Right cardiac atrium (tissue), 5 donors: ENCODE measurements at places on chromosomes 3 and 15.

DNA sequence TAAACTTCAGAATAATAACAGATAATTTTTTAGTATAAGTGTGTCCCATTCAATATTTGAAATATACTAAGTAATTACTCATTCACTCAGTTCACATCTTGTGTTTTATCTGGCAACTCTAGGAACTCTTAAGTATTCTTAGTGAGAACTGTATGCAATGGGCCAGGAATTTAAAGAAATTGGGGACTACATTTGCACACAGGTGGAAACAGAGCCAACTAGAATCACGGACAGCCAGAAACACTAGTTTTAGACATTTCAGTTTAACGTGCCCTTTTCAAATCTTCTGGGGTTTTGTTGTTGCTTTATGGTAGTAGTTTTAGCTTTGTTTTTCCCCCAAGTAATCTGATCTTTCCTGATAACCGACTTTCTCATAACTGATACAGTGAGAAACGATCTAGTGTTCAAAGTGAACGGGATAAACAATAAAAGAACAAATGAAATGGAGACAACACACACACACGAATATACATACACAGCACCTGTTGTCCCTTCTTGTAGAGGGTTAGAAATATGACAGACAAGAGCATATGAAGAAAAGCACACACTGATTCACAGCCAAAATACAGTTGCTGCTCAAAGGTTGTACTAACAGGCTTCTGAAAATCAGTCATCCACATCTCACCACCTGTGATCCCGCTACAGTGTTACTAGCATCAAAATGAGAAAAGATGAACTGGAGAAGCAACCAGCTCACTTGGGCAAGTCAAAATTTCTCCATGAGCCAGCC, 167.0 kb downstream of the FMN1 start:
- DNase-seq = no peak

DNA sequence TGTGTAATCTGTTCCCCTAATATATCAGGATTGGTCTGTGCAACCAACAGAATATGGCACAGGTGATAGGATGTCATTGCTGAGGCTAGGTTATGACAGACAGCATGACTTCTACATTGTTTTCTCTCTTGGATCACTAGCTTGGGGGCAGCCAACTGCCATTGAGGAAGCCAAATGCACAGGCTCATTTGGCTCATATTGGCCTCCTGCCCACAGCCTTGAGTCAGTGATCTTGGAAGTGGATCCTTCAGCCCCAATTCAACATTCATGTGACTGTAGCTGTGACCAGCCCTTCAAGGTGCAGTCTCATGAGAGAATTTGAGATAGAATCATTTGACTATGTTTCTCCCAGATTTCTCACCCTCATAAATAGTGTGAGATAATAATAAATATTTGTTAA, 675.6 kb downstream of the GRM7 start:
- no peak for DNase-seq

GRCh38 chr15:41661078-41661517, 893 bp downstream of the MGA start:
- no peak for DNase-seq

DNA sequence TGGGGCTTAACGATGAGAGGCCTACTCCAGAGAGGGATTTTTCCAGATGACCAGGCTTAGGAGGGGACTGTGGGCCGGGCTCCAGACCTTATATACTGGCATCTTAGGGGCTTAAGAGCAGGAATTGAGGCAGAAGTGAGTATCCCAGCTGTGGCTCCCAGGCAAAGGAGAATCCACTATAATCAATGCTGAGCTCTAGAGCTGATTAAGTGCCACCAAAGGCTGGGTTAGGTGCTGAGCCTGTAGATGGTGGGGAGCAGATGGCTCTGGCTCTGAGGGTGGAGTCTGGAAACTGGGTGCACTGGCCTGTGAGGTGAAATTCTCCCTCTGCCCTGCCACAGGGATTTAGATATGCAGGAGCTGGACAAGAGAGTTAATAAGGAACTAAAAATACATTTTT, 23.2 kb downstream of the IRAK2 start:
- DNase-seq = no peak

DNA sequence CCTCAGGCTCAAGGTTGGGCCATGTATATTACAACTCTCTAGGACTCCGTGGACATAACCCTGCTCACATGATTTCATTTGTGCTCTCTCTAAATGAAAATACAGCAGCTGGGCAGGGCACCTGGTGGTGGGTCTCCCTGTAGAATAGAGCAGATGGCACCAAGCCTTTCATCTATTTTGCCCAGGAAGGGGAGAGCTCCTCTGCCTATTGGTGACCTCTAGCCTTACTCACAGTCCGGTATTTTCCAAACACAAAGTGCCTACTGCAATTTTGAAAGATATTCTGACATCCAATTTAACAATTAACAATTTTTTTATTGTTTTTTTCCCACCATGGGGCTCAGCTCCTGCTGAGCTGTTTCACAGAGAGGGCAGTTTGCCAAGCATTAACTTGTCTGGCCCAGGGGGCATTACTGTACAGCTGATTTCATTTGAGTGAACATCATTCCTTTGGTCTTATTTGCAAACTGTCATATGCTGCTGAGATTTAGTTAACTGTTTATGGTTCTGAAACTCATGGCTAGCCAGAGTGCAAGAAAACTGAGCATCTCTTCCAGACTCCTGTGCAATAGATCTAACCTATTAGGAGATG, 474.0 kb downstream of the EPHB1 start:
- DNase-seq = no peak

GRCh38 chr15:61518191-61518950, 289.3 kb upstream of the RORA start:
- no peak for DNase-seq

- DNase-seq = no peak
These were observed 228.7 kb downstream of the MBNL1 start for GRCh38 chr3:152497457-152497856.

GRCh38 chr3:30630238-30631030, 24.0 kb downstream of the TGFBR2 start:
- DNase-seq = no peak

GRCh38 chr15:75864213-75865059, 21.2 kb downstream of the UBE2Q2 start:
- DNase-seq = no peak
